ENCODE measurements at places on chromosomes 4 and X. TPM values are rescaled to one million over a fixed set of nuclear protein-coding genes. Genes with fewer than 3 reads are reported as not detected.

GRCh38 chrX:22122510-22122909 is 90.4 kb downstream of the PHEX start:
- H3K36me3 ChIP-seq: no peaks in the 10 kb centered on the region
- H3K27me3 ChIP-seq: no peaks in the 10 kb centered on the region
- no peaks in the 10 kb centered on the region for H3K4me1 ChIP-seq
- no peak overlapping the region for H3K27ac ChIP-seq

ALAS2 gene
- total RNA-seq: not detected

GLOD5 gene
- not detected for total RNA-seq

DNA sequence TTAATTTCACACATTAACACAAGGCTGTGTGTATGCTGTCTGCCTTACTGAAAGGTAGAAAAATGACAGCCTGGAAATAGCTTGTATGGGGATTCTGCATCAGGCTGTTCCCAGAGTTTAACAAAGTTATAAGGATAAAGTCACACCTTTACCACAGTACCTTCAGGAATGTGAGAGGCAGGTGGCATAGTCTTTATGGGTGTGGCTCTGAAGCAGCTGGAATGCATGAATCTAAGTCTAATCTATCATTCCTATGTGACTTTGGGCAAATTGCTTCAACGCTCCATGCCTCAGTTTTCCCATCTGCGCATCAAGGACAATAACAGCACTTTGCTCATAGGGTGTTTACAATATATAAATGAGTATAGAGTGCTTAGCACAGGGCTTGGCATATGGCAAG is 84.2 kb upstream of the EGFL6 start:
- H3K36me3 ChIP-seq: no peaks in the 10 kb centered on the region
- H3K27me3 ChIP-seq: no peaks in the 10 kb centered on the region
- DNase-seq: peak; percentile 22
- H3K4me3 ChIP-seq: no peak overlapping the region
- peak overlapping the region; percentile 79 for H3K27ac ChIP-seq

Measured in transverse colon (tissue), 4 donors.